ENCODE measurements at places on chromosomes 7 and 10.

GRCh38 chr7:60706-61105, 131.7 kb upstream of the FAM20C start:
- DNase-seq = no peak

GRCh38 chr7:46522354-46522906, 601.4 kb upstream of the IGFBP3 start:
- DNase-seq = no peak

DNA sequence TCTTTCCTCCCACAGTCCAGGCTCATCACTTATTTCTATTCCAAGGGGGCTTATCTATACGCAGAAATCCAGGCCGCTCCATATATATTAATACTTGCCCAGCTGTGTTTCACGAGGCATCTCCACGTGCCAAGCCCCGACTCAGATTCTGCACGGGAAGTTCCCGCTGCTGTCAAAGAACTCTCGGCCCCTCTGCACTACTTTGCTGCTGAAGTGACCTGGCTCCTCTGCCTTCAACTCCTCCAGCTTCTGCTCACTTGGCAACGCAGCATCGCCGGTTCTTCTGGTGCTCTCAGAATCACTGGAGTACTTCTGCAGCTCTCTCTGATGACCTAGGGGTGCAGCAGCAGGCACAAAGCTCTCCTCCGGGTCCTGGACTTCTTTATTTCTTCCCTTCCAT, 9.7 kb upstream of the CHST12 start:
- DNase-seq = no peak

DNA sequence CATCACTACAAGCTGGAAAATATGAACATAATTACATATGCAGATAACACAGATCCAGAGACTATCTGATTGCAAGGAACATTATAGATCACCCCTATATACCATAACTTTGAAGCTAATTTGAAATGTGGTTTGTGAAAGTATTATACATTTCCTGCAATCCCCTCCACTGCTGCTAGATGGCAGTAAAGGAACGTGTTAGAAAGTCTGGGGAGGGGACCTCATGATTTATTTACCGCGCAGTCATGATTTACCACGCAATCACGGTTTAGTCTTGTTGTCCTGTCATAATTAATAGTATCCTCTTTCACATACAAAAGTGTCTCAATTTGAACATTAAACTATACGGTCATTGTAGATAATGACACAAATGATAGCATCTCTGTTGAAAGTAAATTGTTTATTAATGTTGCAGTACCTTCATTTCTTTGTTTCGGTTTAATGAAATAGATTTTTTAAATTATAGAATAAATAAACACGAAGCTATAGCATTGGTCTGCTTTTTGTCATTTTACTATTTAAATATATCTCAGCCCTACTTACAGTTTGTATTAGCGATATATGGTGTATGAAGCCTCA, 145.3 kb upstream of the PRSS1 start:
- no peak for DNase-seq

GRCh38 chr7:80869106-80869784, 49.6 kb downstream of the SEMA3C start:
- DNase-seq = no peak

GRCh38 chr7:3272691-3273141, 28.3 kb upstream of the SDK1 start:
- no peak for DNase-seq

DNA sequence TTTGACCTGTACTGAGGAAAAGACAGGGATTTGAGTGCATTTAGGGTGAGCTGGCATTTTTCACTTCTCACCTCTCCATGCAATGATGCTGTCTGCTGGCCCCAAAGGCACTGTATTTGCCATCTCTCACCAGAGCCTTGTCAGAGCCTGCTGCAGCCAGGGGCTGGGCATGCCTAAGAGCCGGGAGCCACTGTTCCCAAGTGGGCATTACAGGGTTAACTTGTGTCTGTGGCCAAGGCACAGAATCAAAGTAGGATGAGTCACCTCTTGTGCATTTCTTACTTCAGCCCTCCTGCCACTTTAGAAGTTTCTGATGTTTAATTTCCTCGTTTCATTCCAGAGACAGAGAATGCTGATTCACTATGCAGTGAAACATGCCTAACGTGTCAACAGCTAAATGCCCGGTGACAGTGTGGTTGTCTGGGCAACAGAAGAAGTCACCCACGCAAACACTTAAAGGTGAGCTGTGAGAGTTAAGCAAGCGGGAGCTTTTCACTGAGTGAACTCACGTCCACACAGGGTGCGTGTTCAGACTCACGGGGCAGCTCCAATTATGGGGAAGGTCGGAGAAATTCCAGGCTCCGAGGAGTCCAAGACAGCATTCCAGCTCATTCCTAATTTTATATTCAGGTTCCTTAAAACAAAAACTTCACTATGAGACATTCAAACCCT, 57.1 kb upstream of the IGFBP3 start:
- no peak for DNase-seq

- DNase-seq = no peak
Measured at GRCh38 chr7:91504919-91505318, 240.7 kb downstream of the FZD1 start.

- DNase-seq = no peak
Measured at GRCh38 chr7:28732071-28732869, 225.9 kb downstream of the TRIL start.

- no peak for DNase-seq
Measured at GRCh38 chr7:130430841-130431666, 9.8 kb downstream of the CEP41 start.

GRCh38 chr10:103204353-103205255, 11.5 kb upstream of the NT5C2 start:
- no peak for DNase-seq

- no peak for DNase-seq
Measured at GRCh38 chr10:116105264-116105663, 167.7 kb downstream of the GFRA1 start.

DNA sequence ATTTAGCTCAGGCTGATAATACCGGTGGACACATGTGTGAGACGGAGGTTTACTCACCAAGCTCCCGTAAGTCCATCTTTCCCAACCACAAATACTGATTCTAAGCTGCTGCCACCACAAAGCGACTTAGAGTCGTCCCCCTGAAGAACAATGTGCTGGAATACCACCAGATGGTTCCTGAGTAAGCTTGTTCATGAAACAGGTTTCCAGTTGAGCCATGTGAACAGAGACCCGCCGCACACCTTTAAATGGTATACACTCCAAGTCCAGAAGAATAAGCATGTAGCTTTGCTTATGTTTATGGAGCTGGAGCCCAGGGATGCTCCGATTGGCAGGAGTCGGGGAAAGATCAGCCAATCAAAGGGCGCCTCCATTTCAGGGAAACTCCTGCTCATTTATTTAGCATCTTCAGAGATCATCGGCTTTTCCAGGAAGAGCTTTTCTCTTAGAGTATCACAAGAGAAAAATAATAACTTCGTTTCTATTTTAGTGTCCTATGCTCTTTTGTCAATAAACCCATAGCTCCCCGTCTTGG, 261.6 kb upstream of the AOAH start:
- no peak for DNase-seq

DNA sequence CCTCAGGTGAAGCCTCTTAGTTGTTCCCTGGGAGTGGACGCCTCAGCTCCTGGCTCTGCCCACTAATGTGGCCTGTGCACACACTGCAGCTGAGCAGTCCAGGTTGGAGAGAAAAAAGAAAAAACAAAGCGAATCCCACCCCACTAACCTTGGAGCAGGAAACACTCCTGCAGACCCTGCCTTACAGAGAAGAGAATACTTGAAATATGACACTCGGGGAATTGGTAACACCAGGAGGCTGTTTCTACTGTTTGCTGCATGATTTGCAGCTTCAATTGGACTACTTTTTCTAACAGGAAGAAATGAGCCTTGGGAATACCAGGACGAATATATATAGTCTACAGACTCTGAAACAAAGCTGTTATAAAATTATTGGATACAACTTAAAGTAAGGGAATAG, 22.2 kb downstream of the CDHR3 start:
- no peak for DNase-seq

DNA sequence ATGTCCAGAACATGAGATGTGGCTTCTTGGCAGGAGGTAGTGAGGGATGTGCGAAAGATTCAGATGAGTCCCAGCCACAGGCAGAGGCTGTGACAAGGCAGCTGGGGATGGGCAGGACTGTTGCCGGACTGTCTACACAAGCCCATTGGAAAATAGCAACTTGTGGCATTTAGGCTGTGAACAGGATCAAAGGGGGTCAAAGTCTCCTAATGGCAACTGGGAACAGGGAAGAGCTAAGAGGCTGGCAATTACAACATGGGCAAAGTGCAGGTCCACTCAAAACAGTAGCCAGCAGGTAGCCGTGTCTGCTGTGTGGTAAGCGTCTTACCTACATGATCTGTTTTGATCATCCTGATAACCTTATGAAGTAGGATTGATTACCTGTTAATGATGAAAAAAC, 254.2 kb upstream of the ZNF32 start:
- DNase-seq = no peak

GRCh38 chr10:49616421-49617101, 2.7 kb downstream of the CHAT start:
- DNase-seq = no peak

GRCh38 chr10:95201736-95202135, 7.7 kb downstream of the ACSM6 start:
- no peak for DNase-seq

- DNase-seq = no peak
Measured at GRCh38 chr7:8205537-8205936, 56.4 kb downstream of the ICA1 start.

DNA sequence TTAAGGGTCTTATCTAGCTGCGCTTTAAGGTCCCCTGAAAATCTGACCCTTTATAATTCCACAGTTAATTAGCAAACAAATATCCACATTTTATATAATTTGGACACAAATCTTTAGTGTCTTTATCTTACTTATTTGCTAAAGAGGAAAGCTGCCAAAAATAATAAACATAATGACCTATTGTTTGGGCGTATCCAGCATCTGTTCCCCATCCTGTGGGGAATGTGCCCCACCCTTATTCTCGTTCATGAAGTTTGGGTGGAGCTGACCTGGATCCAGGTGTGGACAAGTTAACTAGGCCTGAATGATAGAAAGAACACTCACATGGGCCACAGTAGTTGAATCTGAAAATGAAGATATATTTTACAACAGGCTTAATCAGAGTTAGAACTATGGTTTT, 218.3 kb downstream of the CRPPA start:
- no peak for DNase-seq

- DNase-seq = no peak
Measured at GRCh38 chr7:128792471-128793180, 858 bp downstream of the CCDC136 start.

DNA sequence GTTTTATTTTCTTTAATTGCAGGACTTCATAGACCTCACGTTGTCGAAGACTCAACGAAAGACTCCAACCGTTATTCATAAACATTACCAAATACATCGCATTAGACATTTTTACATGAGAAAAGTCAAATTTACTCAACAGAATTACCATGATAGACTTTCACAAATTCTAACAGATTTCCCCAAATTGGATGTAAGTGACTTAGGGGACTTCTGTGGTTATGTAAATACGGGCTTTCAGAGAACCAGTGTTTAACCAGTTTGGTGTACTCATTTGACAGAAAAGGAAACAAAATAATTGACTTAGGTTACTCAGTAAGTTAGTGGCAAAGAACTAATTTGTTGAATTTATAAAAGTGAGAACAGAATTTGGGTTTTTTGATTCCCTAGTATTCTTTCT, 4.2 kb downstream of the GTPBP4 start:
- no peak for DNase-seq

DNA sequence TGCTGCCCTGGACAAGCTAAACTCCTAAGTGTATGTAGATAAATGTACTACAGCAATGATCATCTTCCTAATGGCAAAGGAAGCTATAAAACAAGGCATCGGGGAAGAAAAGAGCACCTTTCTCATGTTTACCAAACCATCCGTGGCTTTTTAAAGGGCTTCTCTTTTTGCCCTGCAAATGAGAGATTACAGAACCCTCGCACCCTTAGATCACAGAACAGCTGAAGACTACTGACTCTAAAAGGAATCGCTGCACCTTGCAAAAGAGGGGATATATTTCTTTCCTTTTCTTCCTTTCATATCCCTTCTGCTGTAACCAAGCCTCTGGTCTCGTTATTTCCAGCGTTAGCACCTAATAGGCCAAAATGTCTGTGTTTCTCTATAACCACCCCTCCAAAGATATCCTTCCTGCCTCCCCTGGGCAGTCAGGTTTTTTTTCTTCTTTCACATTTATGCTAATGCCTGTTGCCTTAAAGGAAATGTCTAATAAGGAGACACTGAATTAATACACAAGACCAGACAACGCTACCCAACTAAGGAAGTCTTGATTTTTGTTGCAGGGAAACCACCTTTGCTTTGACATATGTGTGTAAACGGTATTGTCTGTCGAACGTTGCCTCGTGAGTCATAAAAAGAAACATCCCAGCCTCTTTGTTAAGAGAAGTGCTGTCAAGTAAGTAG, 10.5 kb downstream of the ST8SIA6 start:
- DNase-seq = no peak

DNA sequence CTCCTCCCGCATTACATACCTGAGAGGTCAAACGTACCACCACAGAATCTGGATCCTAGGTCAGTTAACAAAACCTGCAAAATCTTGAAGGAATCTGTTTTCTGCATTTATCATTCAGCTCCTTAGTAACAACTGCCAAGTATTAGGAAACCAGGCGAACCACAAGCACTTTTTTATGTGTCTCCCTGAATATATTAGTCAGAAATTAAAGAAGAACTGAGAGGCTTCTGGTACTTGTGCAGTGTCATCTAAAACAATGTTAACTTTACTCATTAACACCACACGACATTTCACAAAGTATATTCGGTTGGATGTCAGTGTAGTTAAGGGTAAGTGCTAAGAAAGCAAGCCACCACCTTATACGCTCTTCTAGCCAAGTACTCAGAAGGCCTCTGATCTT, 2.5 kb downstream of the CCDC6 start:
- DNase-seq = no peak

GRCh38 chr10:94006591-94007550, 13.1 kb downstream of the PLCE1 start:
- DNase-seq = no peak

GRCh38 chr7:81370822-81371221, 399.0 kb downstream of the HGF start:
- no peak for DNase-seq

All from activated T-cell treated with anti-CD3 and anti-CD28 coated beads, Interleukin-2, amount 50 U/mL, for 1 hour (primary cell).